HEK293T (cell line): ENCODE measurements at places on chromosomes 4 and X.

GRCh38 chr4:99633772-99634171, 23.9 kb downstream of the C4orf54 start:
- no peak for DNase-seq

DNA sequence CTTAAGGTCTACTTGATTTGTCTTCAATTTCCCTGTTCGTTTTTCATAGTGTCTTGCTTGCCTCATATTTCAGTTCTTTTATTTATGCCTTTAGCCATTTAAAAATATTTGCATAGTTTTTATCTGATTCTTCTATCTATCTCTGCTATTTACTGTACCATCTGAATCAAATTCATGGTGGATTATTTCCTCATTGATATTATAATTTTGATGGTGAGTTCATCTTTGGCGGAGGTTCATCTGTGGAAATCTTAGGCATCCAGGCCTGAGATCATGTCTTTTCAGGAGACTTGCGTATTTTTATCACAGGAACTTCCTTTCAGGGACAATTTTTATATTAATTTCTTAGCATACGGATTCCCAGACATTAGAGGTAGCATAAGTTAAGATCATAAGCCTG, 275.2 kb downstream of the STPG2 start:
- no peak for DNase-seq

GRCh38 chrX:21166272-21166982, 207.8 kb upstream of the CNKSR2 start:
- no peak for DNase-seq

GRCh38 chr4:109029987-109030386, 267.1 kb upstream of the ETNPPL start:
- no peak for DNase-seq

GRCh38 chr4:155629183-155629825, 37.3 kb upstream of the GUCY1A1 start:
- no peak for DNase-seq

- no peak for DNase-seq
These were observed 41.3 kb upstream of the GPR78 start for GRCh38 chr4:8538703-8539567.

DNA sequence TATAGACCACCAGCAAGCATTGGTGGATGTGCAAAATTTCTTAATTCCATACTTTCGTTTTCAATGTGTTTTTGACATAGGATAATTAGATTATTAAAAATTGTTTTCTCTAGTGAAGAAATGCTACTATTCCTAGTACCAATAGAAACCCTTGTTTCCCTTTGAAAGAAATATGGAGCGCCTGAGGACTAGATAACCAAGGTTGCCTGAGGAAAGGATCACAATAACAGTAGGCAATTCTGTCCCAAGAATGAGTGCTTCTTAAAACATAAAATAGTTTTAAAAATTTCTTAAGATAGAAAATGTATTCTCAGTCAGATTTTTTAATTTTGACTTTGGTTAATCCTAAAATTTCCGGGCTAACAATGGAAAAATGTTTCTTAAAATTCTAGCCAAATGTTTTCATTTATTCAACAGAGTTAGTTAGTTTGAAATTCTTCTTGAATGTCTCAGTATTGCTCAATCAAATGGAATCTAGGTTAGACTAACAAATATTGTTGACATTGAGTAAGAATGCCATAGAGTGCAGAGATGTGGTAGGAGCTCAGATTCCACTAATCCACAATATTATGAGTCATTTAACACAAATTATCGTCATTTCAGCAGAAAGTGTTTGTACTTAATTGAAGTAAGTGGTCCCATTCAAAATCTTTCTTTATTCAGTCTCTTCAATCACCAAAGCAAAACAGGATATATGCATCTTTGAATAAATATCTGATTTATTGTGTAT, 666.0 kb downstream of the GRID2 start:
- no peak for DNase-seq

GRCh38 chrX:39238006-39238405, 436.7 kb downstream of the MID1IP1 start:
- DNase-seq = no peak

GRCh38 chrX:12237131-12237530, 98.9 kb downstream of the FRMPD4 start:
- DNase-seq = no peak

GRCh38 chrX:41480508-41481260, 33.5 kb downstream of the NYX start:
- DNase-seq = no peak

DNA sequence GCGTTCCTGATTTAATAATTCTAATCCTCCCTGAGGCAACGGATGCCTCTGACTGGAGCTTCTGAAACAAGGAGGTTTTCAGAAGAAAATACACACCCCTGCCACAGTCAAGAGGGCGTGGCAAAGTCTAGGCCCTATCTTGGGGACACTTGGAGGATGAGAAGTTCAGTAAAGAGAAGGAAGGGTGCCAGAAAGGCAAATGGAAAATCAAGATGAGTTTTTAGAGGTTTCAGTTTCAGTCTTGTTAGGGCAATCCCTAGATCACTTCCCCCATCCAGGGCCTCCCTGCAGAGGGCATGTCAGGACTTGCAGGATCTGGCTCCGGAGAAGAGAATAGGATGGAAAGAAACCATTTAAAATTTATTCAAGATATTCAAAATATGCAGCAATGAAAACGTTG, 28.5 kb upstream of the FGF2 start:
- peak; percentile 47 for DNase-seq

- DNase-seq = no peak
These were observed 15.4 kb downstream of the MRFAP1 start for GRCh38 chr4:6655924-6656323.

GRCh38 chrX:124341396-124342132, 4.8 kb upstream of the SH2D1A start:
- no peak for DNase-seq

GRCh38 chr4:56050625-56051024, 101.9 kb downstream of the CEP135 start:
- DNase-seq = no peak

- DNase-seq = no peak
These were observed 163.6 kb upstream of the MAP3K15 start for GRCh38 chrX:19678941-19679340.

- DNase-seq = no peak
These were observed 58.8 kb downstream of the LNX1 start for GRCh38 chr4:53532521-53532920.

GRCh38 chr4:80253510-80253909, 13.0 kb upstream of the FGF5 start:
- no peak for DNase-seq

DNA sequence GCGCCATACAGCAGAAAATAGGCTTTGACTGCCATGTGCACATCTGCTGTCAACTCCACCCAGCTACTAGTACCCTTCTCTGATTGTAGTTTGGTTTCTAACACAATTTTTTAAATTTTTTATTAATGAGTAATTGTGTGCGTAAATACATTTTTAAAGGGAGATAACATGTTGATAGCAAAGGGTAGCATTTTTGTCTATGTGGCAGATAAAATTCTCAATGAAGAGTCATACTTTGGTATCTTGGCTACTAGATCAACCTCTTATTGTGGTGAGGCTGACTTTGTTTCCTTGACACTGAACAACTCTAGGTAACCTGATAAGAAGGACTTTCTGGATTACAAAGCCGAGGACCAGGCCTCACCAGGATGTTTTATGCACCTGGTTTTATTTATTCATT, 9.5 kb downstream of the ADH4 start:
- DNase-seq = no peak

- DNase-seq = no peak
These were observed 582 bp downstream of the NAA10 start for GRCh38 chrX:153934148-153934761.

DNA sequence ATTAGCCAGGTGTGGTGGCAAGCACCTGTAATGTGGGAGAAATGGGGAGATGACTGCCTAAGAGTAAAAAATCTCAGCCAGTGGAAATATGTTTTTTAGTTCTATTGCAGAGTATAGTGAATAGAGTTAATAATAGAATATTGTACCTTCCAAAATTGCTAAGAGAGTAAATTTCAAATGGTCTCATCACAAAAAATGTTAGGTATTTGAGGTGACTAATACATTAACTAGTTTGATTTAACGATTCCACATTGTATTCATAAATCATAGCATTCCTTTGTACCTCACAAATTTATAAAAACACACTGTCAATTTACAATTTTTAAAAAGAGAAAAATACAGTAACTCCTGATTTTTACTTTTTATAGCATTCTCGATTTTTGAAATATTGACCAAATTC, 681.5 kb upstream of the EPHA5 start:
- no peak for DNase-seq

- no peak for DNase-seq
These were observed 62.8 kb downstream of the SH3KBP1 start for GRCh38 chrX:19824603-19825002.

DNA sequence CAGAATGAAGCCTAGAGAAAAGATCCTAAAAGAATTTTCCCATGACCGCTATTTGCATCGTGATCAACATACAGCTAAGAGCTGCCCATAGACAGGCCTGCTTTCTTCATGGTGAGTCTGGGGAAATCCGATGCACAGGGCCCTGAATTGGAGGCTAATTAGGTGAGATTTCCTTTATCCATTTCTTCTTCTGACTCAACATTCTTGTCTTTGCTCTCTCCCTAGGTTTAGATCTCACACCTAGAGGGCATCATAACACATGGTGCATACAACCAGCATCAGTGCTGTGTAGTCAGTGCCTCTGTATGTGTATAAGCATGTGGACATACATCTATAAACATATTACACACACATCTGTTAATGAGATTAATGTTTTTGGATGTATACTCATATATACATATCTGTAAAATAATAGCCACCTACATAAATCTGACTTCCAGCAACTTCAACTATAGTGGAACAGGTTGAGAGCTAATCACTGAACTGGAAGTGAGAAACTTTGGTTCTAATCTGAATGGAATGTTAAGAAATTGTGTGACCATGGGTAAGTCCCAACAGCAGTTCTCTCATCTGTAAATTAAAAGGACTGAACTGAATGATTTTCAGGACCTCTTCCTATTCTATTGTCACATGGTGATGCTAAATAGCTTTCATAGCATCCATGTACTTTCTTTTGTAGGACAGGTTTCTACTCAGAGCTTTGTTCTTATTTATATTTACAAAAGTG, 17.5 kb downstream of the GATB start:
- no peak for DNase-seq

DNA sequence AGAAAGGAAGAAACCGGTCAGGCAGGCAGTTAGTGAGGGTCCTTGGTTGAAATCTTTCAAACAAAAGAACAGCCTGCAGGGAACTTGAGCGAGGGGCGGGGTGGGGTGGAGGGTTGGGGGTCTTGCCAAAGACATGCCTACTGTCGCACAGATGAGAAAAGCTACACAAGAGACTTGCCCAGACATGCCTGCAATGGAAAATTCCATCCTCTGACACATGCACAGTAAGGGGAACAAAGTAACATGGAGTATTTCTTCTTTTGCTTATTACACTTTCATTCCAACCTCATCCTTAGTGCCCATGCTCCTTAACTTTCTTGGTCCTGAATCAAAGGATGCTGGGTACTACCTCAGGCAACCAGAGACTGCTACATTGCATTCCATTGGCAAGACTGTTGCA, 1491.2 kb downstream of the STIM2 start:
- no peak for DNase-seq

DNA sequence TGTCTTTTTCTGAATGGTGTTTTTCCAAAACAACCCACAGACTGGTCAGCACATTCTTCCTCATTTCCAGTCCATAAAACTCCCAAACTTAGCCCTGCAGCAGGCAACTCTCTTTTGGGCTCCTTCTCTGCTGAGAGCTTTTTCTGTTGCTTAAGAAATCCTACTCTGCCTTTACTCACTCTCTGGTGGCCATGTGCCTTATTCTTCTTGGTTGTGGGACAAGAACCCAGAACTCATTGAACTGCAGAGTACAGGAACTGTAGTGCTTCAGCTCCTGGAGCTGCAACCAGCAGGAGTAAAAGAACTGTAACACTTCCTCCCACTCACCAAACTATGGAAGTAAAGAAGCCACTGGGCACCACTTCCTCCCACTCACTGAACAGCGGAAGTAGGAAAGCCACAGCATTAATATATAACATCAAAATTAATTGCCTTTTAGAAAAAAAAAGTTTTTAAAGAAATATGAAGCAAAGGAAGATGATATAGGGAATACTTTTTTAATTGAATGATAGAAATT, 864.1 kb upstream of the PCDH10 start:
- DNase-seq = no peak

- DNase-seq = no peak
These were observed 33.0 kb downstream of the GSTCD start for GRCh38 chr4:105741548-105741947.

- peak; percentile 65 for DNase-seq
These were observed 33.0 kb downstream of the HCCS start for GRCh38 chrX:11143931-11144678.

GRCh38 chrX:38220024-38220414, 652 bp downstream of the SRPX start:
- DNase-seq = peak; percentile 60

DNA sequence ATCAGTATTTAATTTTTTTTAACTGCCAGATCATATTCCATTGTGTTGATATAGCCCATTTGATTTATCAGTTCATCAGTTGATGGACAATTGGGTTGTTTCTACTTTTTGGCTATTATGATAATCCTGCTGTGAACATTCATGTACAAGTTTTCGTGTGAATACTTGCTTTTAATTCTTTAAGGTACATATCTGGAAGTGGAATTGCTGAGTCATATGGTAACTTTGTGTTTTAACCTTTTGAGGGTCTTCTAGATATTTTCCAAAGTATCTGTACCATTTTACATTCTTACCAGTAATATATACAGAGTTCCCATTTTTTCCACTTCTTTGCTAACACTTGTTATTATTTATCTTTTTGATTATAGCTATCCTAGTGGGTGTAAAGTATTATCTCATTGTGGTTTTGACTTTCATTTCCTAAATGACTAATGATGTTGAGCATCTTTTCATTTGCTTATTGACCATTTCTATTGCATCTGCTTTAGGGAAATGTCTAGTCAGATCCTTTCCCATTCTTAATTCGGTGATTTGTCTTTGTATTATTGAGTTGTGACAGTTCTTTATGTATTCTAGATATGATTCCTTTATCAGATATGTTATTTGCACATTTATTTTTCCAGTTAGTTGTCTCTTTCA, 75.2 kb upstream of the NUDT6 start:
- DNase-seq = no peak

GRCh38 chr4:131638781-131639180, 1510.3 kb upstream of the PCDH10 start:
- DNase-seq = no peak

GRCh38 chr4:152099555-152099954, 338.7 kb upstream of the GATB start:
- no peak for DNase-seq
